Fibroblast of mammary gland (primary cell): ENCODE measurements at places on chromosomes 5 and 9.

- no peak for DNase-seq
Observed at GRCh38 chr9:137076636-137077009, 694 bp upstream of the UAP1L1 start.

- DNase-seq: peak; percentile 73
Observed at GRCh38 chr5:74017786-74018211, 391.8 kb downstream of the ARHGEF28 start.

GRCh38 chr9:134848504-134848903 is 32.1 kb upstream of the FCN2 start:
- no peak for DNase-seq

GRCh38 chr5:151106043-151106442 is 25.2 kb upstream of the TNIP1 start:
- DNase-seq: no peak

GRCh38 chr5:91556-92263 is at the start of gene PLEKHG4B:
Gene PLEKHG4B, plus strand, starts transcription at chr5:92168. Its CDS starts 64 bp downstream, at chr5:92232.
- no peak for DNase-seq

DNA sequence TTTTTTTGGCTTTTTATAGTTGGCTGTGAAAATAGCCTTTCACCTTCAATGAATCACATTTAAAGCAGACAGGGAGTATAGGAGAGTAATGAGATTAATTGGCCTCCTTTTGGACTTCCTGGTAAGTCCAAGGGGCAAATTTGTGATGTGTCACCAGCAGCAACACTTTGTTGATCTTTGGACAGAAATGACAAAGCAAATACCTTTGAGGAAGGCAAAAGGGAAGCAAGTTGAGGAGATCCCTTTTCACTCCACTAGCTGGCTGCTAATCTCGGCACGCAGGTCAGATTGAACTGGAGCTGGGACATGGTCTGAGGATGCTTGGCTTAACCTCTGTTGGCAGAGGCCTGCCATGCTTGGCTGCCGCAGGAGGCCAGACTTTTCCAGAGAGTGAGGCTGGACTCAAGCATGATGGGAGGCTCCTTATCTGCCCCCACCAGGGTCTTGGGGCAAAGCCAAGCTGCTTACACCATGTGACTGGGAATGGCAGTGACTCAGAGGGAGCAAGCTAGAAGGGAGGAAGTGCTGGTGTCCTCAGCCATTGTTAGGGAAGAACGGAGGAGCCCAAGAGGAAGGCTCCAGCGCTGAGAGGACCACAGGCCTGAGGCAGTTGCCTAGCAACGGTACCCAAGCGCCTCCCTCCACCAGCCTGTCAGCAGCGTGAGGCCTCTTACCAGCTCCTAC is 174.5 kb upstream of the MAP1B start:
- DNase-seq: peak; percentile 65

- DNase-seq: peak; percentile 73
Observed at GRCh38 chr9:111839987-111840386, 45.2 kb upstream of the SHOC1 start.
